ENCODE measurements at places on chromosomes 5 and 9. TPM values are rescaled to one million over a fixed set of nuclear protein-coding genes. Genes with fewer than 3 reads are reported as not detected.

GRCh38 chr9:257957-258356 lies 43.3 kb downstream of the DOCK8 start:
- no peaks in the 10 kb centered on the region for H3K36me3 ChIP-seq
- H3K27ac ChIP-seq: no peak overlapping the region
- H3K4me3 ChIP-seq: no peak overlapping the region
- no peaks in the 10 kb centered on the region for H3K4me1 ChIP-seq

DNA sequence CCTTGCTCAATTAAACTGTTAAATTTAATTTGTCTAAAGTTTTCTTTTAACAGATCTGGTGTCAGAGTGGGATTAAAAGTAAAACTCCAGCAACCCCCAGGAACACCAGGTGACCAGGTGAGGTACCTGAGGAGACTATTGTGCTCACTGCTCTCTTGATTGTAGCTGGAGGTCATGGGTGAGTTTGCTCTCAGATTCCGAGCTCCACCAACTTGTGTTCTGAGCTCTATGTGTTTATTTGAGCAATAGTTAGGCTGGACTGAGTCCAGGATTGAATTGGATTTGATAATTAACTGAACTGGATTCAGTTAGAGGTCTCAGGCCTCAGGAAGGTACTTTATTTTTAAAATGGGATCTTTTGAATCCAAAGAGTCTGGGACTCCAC lies 17.9 kb upstream of the SCGB3A2 start:
- DNase-seq: no peak
- no peaks in the 10 kb centered on the region for H3K4me1 ChIP-seq
- no peak overlapping the region for H3K4me3 ChIP-seq
- no peaks in the 10 kb centered on the region for H3K36me3 ChIP-seq
- H3K27me3 ChIP-seq: no peaks in the 10 kb centered on the region

DNA sequence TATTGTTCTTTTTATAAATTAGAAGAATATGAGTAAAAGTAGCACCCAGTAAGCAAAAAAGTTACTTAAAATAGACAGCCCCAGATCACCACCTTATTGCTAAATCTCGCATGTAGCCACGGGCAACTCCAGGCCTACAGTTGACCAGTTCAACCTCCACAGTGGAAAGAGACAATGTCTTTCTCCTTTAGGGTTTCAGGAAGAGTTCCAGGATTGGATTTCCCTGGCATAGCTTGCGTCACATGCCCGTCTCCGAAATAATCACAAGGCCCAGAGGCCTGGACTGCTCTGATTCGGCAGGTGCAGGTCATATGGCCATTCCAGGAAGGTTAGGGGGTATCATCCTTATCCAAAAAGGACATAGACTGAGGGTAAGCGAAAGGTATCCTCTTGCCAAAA lies 9.9 kb upstream of the PFDN1 start:
- peak overlapping the region; percentile 77 for H3K4me3 ChIP-seq
- DNase-seq: no peak
- H3K27me3 ChIP-seq: peaks cover 2% of the 10 kb centered on the region
- H3K27ac ChIP-seq: peak overlapping the region; percentile 97
- peaks cover 54% of the 10 kb centered on the region for H3K4me1 ChIP-seq

HRH2 gene
- total RNA-seq: not detected

MLANA gene
- total RNA-seq: not detected

KCNV2 gene
- not detected for total RNA-seq

UNC5A gene
- total RNA-seq: not detected

CA9 gene
- total RNA-seq: 0.15 TPM

CTSV gene
- total RNA-seq: 0.14 TPM
